Stimulated activated CD8-positive, alpha-beta memory T cell treated with anti-CD3 and anti-CD28 coated beads, Interleukin-7, amount 100 ng/mL, for 1 hour (primary cell): ENCODE measurements at places on chromosomes 2 and 18.

GRCh38 chr2:33215299-33215698, 261.1 kb upstream of the RASGRP3 start:
- no peak for DNase-seq

DNA sequence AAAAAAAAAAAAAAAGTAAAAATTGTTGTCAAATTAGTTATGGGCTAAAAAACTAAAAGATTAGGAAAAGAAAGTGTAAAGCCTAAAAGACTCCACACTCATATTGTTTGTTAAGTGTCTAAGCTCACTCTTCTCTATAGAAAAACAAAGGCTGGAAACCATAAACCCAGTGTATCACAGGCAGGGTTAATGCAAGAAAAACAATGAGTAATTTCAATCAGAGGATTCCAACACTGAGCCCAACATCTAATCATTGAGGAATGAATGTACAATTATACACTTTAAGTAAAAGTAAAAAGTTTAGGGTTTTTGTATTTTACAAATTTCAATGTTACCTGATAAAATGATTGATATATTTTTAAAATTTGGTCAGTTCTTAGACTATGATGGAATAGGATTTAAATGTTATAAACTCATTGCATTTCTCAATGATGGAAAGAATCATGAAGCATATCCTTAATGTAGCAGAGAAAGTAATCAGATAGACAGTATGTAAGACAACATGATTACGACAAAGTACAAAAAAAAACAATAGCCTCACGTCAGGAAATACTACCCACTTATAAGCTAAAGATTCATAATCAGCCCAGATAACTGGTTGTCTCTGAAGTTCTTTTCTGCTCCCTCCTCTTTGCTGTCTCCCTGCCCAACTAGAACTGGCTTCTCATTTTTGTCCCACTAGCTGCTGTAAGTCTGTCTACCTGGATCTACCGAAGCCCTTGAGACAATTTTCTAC, 44.5 kb upstream of the SP3 start:
- no peak for DNase-seq

- no peak for DNase-seq
Observed at GRCh38 chr2:68377137-68377780, 12.2 kb downstream of the PLEK start.

DNA sequence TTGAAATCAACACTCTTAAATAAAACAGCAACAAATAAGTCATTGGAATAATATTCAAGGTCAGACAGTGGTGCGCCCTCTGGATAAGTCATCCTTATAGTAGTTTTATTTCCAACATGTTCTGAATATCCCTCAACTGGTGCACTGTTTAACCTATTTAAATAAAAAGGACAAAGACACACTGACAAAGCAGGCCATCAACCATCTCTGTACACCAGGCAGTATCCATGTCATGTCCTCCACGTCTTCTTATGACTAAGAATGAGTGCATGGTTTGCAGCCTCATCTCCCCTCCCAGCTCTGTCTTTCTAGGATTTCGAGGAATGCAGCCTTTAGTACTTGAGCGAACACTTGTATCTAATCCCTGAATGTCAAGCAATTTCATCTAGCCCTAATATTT, 42.4 kb downstream of the ST3GAL5 start:
- DNase-seq: no peak

GRCh38 chr2:15778529-15779219, 161.7 kb upstream of the MYCN start:
- DNase-seq: no peak

DNA sequence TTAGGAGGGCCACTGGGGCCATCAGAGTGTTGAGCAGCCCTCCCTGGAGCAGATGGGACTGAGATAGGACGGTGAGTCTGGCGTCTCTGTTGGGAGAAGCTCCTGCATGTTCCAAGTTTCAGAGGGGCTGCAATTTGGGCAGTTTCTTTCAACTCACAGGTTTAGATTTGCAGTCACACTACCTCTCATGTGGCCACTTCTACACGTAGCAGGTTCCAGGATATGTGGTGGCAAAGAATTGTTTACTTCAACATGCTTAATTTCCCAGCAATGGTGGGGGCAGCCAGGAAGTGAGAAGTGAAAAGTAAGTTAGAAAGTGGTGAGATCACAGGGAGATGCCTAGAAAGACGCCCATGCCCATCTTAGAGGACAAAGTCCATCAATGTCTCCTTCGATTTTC, 9.3 kb downstream of the NCK2 start:
- no peak for DNase-seq

DNA sequence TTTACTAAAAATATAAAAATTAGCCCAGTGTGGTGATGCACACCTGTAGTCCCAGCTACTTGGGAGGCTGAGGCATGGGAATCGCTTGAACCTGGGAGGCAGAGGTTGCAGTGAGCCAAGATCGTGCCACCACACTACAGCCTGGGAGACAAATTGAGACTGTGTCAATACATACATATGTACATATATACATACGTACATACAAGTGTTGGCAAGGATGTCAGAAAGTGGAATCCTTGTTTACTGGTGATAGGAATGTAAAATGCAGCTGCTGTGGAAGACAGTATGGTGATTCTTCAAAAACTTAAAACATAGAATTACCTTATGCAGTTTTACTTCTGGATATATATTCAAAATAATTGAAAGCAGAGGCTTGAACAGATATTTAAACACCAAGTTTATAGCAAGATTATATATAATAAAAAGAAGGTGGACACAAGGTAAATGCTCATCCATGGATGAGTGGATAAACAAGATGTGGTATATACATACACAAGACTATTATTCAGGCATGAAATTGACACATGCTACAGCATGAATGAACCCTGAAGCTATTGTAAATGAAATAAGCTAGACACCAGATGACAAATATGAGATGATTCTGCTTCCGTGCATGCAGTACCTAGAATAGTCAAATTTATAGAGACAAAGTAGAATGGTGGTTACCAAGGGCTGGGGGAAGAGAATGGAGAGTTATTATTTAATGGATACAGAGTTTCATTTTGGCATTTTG, 43.2 kb downstream of the CCDC138 start:
- DNase-seq: no peak

DNA sequence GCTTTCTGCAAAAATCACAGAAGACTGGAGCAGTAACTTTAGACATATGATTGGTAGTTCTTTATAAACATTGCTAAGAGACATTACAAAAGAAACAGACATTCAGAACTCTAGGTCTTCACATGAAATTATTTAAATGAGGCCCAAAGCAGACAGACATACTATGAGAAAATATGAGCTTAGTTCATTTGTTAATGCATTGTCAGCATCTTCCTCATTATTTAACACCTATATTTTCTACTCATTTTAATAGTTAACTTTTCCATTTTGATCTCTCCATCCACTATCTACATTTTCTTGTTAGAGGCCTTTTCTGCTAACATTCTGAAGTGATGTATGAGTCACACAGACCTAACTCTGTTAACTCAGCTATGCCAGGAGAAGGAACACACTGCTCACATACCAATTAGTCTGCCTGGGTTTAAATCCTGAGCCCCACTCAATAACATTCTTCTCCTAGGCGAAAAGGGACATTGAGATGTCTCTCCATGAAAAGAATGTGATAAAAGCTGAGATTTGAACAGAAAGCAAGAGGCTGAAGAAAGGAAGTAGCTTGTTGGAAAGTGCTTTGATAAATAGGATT, 400.3 kb upstream of the PKDCC start:
- no peak for DNase-seq

DNA sequence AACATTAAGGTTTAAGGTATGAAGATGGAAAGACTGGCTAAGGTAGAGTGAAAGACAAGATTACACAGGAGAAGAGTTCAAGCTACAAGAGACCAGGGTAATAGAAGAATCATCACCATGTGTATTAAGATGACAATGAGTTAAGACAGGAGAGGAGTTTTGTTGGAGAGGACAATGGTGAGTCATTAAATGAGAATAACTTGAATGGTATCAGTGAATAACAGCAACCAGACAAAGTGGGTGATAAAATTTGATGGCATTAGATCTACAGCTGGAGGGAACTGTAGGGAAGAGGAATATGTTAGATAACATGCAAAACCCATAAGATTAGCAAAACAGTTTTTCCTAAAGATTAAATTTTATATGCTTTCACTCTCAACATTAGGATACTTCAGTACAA, 18.8 kb upstream of the ENOSF1 start:
- DNase-seq: no peak

DNA sequence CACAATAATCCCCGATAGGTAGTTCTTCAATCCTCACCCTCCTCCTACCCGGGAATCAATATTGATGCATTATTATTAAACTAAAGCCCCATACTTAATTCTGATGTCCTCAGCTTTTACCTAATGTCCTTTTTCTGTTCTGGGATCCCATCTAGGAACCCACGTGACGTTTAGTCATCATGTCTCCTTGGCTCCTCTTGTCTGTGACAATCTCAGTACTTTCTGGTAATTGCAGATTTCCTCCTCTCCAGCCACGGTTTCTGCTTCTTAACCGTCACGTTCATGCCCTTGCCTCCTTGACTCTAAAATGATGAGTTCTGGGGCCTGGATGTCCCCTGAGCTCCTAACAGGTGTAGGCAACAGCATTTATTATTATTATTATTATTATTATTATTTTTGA, 2.9 kb upstream of the DGKD start:
- DNase-seq: no peak

- no peak for DNase-seq
Observed at GRCh38 chr2:197914778-197915177, 110.4 kb downstream of the PLCL1 start.

DNA sequence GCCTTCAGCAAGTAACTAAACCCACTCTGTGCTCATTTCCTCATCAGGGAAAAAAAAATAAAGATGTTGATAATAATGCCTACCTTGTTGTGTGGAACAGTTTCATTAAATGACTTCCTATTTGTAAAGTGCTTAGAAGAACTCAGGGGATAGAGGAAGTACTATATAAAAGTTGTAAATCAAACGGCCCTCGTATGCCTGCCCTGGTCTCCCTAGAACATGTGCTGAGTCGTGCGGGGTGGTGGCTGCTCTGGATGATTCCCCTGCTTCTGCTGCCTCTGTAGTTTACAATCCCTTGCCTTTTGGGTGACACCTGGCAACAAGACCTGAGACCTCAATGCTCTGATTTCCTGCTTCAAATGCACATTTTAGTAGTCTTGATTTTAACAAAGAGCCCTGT, 170.0 kb downstream of the CERS6 start:
- DNase-seq: no peak

DNA sequence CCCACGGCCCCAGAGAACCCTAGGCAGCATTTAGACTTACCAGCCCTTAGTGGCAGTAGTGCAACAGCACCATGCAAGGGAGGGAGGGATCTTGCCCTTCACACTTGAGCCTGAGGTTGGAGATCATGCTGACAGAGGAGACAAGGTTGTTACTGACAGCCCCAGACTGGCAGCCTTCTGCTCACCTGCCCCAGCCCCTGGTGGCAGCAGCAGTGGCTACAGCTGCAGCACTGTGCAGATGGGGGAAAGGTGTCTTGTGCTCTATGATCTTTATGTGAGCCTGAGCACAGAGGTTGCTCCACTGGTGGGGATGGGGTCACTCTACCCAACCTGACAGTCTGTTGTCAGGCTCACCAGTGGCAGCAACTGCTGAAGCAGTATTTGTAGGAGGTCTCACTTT, 501.2 kb upstream of the LRRTM4 start:
- DNase-seq: no peak
